ENCODE measurements at places on chromosomes 16 and 17.
A peak's percentile ranks its signal among the peaks of the same experiment; 100 is the strongest.

GRCh38 chr16:54216688-54217087 lies 69.9 kb downstream of the IRX3 start:
- DNase-seq: no peak

- no peak for DNase-seq
These were observed 35.2 kb downstream of the ZNF207 start for GRCh38 chr17:32385121-32385520.

- no peak for DNase-seq
These were observed 5.7 kb upstream of the CISD3 start for GRCh38 chr17:38724337-38724988.

DNA sequence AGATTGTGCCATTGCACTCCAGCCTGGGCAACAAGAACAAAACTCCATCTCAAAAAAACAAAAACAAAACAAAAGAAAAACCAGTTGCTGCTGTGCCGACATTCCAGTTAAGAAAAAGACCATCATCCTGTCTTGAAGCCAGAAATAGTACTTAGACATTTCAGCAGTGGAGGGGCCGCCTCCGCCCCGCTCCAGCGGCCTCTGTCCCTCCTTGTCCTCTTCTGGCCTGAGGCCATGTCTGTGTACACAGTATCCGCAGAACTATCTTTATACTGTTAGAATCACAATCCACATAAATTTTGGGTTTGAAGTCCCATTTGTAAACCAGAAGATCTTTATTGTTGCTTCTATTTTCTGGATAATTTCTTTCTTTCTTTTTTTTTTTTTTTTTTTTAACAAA lies 24.9 kb downstream of the ZC3H18 start:
- DNase-seq: no peak

DNA sequence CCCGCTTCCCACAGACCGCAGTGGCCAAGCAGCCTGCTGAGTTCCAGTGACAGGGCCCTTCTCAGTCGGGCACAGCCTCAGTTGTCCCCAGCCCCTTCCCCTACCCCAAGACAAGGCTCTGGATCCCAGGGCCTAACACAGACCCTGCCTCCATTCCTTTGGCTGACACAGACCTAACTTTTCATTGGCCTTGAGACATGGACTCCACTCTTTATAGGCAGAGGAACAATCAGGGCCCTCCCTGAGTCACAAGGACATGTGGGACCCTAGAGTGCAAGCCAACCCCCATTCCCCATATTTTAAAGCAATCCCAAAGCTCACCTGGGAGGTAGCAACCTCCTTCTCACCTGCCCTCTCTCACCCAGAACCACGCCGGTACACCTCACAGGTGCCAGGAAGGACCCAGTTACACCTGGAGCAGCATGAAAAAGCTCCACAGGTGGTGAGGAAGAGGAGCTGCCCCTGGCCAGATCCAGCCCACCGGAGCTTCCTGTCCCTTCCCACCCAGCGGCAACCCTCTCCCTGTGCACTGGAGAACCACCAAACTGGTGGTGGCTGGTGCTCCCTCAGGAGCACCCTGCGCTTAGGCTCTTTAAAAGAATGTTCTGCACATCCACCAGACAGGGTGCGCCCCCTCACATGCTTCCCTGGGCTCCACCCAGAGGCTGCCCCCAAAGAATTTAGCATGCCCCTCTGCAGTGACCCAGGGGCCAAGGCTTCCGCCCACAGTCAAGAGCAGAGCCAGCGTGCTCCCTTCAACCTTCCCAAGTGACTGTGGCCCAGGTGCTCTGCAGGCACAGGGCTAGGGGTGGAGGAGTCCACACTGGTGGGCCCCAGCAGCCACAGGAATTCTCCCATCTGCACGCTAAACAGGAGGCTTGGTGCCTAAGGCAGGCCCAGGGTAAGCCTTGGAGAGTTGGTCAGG lies 3.4 kb downstream of the MNT start:
- no peak for DNase-seq

DNA sequence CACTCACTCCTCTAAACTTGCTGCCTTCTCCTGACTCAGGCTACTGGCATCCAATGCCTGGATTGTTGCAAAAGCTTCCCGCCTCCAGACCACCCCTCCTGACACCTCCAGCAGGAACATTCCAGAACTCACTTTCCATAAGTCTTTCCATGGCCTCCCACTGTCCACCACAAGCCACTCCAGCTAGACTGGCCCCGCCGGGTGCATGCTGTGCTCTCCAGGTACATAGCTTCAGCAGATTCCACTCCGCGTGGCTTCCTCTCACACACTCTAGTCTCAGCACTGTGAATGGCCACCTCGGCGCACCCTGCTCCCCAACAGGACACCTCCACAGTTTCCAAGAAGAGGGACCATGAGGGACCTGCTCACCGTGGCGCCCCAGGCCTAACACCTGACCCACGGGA lies 25.9 kb upstream of the FAAP100 start:
- DNase-seq: peak; percentile 71

- no peak for DNase-seq
These were observed 63.5 kb upstream of the USP7 start for GRCh38 chr16:9027070-9027799.

- peak; percentile 61 for DNase-seq
These were observed 18.9 kb upstream of the MYH10 start for GRCh38 chr17:8649157-8650118.

DNA sequence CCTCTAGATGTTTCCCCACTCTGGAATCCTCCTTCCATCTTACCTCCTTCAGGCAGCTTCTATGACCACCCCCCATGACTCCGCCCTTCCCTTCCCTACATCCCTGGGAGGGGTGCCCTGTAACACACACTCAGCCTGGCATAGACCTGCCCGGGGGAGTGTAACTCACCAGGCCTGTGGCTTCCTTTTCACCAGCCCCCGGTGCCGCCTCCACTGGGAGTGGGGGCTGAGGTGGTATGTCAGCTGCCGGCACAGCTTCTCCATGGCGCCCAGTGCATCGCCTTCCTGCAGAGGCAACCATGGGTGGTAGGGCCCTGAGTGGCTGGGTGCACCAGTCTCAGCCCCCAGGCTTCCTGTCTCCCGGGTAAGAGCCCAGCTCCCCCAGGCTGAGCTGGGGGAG lies 32.3 kb downstream of the TRPV2 start:
- peak; percentile 66 for DNase-seq

- DNase-seq: no peak
These were observed 60.1 kb upstream of the NUDT7 start for GRCh38 chr16:77662246-77662645.

GRCh38 chr17:50693036-50693682 lies 14.6 kb downstream of the ANKRD40 start:
- DNase-seq: no peak

DNA sequence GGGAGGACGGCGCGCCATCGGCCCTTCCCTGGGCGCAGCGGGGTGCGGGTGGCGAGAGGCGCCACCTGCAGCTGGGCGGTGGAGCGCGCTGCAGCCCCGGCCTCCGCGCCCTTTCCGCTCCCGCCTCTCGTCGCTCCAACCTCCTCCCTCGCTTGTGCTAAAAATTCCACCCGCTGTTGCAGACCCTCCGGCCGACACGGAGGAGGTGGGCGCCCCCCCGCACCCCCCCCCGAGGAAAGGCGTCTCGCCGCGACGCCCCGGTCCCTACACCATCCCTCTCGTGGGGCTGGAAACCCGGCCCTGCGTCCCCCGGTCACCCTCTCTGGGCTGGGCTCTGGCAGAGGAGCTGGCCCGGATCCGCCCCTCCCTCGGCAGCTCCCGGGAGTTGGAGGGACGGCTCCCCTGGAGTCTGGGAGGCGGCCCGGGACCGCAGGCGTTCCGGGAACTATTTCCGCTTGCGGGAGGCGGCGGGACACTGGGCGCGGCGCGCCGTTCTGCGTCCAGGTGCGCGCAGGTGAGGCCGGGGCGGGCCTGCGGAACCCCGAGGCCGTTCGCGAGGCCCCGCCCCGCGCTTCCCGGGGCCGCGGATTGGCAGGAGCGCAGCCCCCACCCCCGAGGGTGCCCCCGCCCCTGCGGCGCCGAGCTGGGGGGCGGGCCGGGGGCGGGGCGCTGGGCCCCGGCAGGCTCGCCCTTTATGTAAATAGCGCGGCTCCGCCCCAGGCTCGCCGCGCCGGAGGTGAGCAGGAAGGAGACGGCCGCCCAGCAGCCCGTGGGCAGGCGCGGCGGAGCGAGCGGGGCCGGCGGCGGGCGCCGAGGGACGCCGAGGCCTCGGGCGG lies at the start of gene LLGL2:
TSS of gene LLGL2 (plus strand) at position 728 of the 836 bp plus-strand sequence. CDS start 17,730 bp downstream, outside the sequence.
- DNase-seq: peak; percentile 76

- no peak for DNase-seq
These were observed 208.9 kb downstream of the C16orf95 start for GRCh38 chr16:87108278-87108677.

- no peak for DNase-seq
These were observed 37.5 kb downstream of the AKAP10 start for GRCh38 chr17:19939993-19940721.

GRCh38 chr17:29020576-29020975 lies 14.7 kb upstream of the SEZ6 start:
- no peak for DNase-seq

GRCh38 chr17:80920441-80920840 lies 71.2 kb upstream of the CHMP6 start:
- DNase-seq: no peak

DNA sequence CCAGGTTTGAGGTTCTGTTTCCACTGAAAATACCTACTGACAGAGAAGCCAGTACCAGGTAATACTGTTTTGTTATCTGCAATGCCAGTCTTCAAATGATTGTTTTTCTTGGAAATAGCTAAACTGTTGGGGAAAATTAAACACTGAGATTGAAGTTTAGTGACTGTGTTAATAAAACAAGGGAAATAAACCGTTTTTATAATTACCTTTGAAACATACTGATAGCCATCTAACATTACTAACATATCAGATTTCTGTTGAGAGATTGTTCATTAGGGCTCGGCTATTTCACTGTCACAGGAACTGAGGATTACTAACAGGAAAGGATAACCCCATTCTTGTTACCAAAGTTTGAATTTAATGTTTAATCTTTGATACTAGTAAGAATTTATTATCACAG lies 42.1 kb downstream of the CYB5B start:
- no peak for DNase-seq

DNA sequence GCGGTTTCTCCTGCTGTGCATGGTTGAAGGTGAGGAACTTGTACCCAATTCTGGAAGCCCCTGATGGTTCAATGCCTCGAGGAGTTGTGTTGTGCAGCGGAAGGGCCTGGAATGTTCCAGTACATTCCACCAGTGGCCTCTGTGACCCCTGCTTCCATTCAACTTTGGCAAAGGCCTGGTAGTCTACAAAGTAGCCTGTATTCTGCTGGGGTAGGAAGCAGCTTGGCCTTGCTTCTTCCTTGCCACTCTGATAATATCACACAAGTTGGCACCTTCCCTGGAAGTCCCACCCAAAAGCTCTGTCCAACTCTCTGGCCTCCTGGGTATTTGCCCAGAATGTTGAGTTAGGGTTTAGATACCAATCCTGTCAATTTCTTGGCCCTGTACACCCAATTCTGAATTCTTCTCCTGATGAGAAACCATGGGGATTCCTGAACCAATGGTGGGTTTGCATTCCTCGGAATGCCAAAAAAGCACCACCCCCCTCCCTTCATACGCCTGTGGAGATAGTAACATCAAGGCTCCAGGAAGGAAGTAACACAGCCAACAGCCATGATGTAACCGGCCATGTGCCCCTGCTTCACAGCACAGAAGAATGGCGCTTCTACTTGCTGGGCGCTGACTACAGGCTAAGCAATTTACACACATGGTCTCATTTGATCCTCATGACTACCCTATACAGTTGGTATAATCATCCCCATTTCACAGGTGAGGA lies 11.8 kb upstream of the FAM117A start:
- DNase-seq: no peak

DNA sequence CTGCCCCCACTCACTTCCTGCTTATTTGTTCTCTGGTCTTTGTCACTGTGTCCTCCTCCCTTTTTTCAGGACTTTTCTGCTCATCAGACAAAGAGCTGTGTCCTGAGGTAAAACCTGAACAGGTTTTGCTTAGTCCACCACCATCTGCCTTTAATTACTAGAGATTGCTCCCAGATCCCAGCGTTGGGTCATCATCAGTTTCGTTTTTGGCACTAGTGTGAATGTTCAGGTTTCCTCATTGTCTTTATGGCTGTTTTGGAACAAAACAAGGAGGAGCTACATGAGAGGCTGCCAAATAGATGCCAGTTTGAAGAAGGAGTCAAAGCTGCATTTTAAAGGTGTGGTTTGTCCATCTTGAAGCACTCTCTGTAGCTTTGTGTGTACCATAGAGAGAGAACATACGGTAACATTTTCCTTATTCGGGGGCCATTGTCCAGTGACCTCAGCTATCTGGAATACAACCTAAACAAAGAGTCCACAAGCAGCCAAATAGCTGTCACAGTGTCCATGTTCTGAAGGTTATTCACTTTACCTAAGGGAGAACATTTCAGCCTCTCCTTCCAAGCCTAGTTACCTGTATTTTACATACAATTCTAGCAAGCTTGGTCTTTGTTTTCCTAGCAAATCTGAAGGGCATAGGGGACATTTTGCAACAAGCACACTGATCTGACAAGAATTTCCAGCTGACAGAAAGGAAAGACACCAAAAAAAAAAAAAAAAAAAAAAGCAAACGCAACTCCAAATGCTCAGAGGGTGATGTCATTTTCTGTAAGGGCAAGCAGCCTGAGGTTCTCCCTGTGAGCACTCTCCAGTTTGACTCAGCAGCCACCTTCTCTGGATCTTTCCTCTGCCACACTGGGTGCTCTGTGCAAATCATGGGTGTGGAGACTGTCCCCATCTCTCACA lies 196.1 kb downstream of the NTN1 start:
- DNase-seq: peak; percentile 56

- DNase-seq: no peak
These were observed 13.6 kb upstream of the WFDC1 start for GRCh38 chr16:84281074-84281473.

DNA sequence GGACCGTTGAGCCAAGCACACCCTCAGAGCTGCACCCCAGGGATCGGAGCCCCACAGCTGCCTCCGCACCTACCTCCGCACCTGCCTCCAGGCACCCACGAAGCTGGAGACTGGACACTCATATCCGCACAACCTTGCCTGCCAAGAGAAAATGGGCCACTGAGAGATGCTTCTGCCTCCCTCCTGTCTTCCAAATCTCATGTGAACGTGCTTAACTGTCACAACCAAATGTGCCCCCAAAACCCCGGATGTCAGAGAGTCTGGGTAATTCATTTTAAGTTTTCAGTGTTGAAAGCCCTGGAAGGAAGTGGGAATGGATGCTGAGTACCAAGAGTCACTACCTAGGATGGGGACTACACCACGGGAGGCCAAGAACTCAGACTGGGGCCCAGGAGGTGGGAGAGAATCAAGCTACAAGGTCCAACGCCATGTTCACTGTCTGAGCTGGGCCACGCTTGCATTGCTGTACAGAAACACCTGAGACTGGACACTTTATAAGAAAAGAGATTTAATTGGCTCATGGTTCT lies 49.5 kb upstream of the MEAK7 start:
- DNase-seq: no peak

DNA sequence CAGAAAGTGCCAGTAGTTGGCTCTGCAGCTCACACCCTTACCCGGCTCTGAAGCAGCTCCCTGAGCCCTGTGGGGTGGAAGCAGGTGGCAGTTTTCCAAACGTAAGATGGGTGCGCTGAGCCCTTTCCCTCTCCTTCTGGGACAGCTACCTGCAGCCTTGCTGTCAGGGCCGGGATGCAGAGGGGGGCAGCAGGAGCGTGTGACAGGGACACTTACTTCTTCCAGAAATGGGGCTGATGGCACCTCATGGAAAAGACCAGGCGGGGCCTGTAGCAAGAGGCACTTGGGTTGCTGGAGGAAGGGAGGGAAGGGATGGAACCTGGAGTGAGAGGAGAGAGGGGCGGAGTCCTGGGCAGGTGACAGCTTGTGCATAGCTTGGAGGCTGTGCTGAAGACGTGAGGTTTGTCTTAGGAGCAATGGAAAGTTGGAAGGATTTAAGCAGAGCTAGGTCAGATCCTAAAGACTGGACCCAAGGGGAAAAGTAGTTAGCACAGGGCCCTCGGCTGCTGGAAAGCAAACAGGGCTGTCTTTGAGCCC lies 216.8 kb upstream of the RPL38 start:
- DNase-seq: no peak
